ENCODE measurements at places on chromosomes 16 and 17. TPM values are rescaled to one million over a fixed set of nuclear protein-coding genes. Genes with fewer than 3 reads are reported as not detected.

The SRCIN1 gene
- total RNA-seq: 2.3 TPM

The CSH2 gene
- not detected for total RNA-seq

The ACSM2A gene
- total RNA-seq: not detected

The TMC7 gene
- total RNA-seq: 0.67 TPM

The ZG16 gene
- total RNA-seq: not detected

The SLC5A10 gene
- not detected for total RNA-seq

The HOXB2 gene
- 2.7 TPM for total RNA-seq

The MFAP4 gene
- 42.9 TPM for total RNA-seq

The CFAP97D1 gene
- not detected for total RNA-seq

The DPEP3 gene
- total RNA-seq: not detected

The TBX4 gene
- total RNA-seq: not detected

The ZNF688 gene
- 12.2 TPM for total RNA-seq

DNA sequence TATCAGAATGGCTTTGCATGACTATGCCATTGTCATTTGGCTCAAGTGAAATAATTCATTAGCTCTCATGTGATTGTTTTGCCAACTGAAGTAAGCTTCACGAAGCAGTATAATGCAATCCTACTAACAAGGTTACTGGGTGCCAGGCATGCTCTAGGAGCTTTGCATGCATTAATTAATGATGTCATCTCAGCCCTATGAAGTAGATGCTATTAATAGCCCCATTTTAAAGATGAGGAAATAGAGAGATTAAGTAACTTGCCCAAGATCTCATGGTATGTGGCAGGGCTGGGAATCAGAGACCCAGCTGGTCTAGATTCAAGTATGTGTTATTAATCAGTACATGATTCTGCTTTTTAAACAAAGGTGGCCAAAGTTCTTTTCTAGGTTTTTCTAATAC is 14.1 kb downstream of the KRT39 start:
- no peak for DNase-seq

GRCh38 chr16:57883953-57884654 is 81.8 kb upstream of the KIFC3 start:
- no peak for DNase-seq

DNA sequence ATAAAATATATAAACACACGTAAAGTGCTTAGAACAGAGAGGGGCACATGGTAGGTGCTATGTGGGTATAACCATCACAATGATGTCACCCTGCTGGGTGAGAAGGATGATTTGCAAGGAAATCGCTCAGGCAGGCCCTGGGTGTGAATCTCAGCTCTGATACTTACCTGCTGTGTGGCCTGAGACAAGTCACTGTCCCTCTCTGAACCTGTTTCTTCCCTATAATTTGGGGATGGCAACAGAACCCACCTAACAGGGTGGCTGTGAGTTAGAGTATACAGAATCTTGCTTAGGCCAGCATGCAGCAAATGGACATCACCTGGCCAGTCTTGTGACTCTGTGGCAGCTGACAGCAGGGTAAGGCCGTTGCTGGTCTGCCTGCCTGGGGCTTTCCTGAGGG is 36.6 kb upstream of the ALKBH5 start:
- DNase-seq: no peak

GRCh38 chr16:70570967-70571570 is 47.5 kb downstream of the SF3B3 start:
- DNase-seq: no peak

DNA sequence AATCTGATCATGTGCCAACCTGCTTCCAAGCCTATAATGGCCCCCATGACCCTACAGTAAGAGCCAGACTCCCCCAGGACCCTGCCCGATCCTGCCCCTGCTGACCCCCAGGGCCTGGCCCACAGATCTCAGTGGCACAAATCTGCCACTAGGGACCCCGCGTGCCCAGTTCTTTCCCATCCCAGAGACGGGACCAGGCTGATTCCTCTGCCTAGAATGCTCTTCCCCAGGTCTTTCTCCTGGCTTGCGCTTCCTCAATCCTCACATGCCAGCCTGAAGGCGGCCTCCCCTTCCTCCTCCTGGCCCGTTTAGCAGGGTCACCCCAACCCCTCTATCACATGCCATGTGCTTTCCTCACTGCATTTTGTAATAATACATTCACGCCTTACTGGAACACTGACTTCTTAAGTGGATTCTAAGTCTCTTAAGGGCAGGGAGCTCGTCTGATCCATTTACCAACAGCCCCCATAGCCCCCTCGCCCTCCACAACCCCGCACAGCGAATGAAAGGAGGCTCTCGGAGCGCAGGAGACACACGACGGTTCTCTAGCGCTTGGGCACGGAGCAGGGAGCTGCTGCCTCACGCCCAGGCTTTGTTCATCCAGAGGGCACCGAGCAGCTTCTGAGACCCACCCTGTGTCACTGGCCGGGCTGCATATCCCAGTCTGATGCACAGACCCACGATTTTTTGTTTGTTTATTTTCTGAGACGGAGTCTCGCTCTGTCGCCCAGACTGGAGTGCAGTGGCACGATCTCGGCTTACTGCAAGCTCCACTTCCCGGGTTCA is 1.2 kb downstream of the TRIM65 start:
- DNase-seq: no peak

GRCh38 chr16:82675300-82675699 is 48.5 kb downstream of the CDH13 start:
- DNase-seq: no peak

DNA sequence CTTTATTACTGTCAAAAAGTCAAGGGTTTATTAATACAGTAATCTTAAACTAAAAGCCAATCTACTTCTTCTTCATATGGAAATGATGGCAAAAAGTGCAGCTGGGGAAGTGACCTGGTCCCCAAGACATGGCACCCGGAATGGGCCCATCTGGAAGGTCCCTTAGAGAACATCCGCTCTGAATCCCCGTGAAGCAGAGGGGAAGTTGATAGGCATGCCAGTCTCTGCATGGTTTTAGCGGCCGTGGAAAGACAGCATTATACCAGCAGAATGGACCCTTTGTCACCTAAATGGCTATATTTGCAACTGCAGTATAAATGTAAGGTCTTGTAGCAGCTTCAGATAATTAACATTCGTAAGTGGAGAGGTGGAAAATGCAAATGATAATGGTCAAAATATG is 32.4 kb downstream of the COTL1 start:
- no peak for DNase-seq

DNA sequence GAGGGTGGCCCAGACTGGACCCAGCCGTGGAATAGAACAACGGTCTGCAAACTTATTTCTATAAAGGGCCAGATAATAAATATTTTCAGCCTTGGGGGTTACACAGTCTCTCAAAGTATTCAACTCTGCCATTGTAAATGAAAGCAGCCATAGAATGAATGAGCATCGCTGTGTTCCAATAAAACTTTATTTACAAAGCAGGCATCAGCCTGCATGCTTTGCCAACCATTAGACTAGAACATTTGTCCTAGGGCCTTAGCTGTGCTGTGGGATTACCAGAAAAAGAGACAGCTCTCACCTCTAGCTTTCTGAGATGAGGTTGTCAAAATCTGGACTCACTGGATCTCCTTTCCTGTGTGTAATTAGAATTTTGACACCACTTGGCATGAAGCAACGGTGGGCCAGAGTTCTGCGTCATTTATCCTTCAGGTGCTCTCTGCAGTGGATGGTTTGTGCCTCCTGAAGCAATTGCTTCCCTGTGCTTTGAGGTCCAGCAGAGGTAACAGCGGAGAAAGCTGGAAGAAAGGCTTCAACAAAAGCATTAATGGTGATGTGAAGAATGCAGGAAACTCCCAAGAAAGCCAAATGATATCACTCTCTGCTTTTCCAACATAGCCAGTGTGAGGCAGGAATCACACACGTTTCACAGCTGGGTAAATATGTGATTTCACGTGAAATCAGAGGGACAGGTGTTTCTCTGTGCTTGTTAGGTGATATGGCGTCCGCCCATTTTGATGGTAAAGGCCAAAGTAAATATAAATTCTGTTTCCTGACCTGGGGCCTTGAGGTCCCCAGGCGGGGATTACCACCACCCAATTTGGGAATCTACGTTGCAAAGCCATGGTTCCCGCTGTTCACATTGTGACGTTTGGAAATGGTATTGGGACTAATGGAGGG is 148.4 kb downstream of the PITPNC1 start:
- no peak for DNase-seq

DNA sequence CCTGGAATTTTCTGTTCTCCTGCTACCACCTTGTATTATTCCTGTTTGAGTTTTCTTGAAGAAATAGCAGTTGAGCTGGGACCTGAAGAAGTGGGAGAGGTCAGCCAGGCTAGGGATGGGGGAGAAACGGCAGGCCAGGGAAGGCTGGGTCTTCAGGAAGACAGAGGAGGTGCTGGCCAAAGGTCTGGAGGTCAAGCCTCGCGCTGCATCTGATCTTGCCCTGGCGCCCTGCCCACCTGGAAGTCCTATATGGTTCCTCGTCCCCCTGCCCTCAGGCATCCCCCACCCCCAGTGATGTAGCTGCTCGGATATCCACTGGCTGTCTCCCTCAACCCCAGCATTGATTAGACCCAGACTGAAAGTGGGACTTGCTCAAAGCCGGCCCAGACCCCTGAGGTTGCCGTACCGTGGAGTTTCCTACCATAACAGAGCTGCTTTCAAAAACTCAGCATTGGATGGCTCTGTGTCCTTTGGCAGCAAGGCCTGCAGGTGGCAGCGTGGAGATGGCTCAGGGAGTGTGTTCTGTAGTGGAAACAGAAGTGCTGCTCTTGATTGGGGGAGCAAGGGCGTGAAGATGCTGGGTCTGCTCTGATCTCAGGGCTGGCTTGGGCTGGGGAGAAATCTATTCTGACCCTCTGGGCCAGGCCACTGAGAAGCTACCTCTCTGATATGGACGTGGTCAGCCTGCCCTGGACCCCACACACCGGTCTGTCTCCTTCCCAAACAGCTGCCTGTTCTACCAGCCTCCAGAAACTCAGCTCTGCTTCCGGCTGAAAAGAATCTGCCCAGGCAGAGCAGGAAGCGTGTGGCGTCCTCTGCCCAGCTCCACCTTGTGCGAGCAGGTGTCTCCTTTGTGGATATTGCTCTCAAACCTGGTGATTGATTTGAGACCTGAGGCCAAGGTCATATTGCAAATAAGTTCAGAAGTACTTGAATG is 107.0 kb upstream of the CACNG5 start:
- peak; percentile 65 for DNase-seq

DNA sequence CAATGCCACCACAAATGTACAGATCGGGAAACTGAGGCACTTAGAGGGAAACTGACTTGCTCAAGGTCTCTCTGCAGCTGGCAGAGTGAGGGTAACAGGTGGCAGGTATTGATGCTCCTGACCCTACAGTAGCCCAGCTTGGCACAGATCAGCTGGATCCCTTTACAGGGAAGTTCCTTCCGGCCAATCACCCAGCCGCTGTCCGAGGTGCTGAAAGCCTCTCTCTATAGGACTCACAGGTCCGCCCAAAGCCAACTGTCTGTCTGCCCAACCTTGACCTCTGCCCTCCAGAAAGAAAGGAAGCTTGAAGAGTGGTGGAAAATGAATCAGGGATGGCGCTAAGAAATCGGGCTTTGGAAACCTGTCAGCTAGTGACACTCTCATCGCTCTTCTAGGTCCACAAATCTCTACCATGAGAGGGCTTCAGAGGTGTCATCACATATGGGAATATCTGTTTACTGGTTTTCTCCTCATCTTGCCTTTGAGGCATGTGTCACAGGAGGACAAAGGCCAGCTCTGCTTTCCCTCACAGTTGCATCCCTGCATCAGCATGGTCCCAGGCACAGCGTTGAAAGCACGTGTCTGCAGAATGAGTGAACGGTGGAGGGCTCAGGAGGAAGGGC is 246.2 kb downstream of the KATNIP start:
- DNase-seq: peak; percentile 70

DNA sequence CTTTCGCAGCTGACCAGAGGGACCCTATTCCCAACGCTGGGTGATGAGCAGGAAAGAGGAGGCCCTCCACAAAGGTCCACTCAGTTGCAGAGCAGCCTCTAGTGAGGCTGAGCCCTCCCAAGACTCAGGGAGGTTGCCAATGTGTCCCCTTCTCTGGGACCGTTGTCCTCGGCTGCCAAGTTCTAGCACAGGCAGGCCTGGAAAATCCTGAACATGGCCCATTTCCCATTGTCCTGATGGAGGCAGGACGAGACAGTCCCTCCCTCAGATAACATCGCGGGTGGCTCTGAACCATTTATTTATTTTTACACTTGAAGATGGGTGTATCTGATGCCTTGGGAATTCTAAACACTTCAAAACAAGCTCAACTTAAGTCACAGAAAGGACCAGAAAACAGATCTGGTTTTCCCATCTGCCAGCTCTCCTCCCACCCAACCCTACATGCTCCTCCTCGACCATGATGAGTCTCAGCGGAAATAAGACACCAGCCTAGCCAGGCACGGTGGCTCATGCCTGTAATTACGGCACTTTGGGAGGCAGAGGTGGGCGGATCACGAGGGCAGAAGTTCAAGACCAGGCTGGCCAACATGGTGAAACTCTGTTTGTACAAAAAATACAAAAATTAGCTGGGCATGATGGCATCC is 12.8 kb downstream of the CDIP1 start:
- DNase-seq: no peak

- DNase-seq: no peak
Observed at GRCh38 chr17:2634361-2634960, 41.0 kb downstream of the PAFAH1B1 start.

DNA sequence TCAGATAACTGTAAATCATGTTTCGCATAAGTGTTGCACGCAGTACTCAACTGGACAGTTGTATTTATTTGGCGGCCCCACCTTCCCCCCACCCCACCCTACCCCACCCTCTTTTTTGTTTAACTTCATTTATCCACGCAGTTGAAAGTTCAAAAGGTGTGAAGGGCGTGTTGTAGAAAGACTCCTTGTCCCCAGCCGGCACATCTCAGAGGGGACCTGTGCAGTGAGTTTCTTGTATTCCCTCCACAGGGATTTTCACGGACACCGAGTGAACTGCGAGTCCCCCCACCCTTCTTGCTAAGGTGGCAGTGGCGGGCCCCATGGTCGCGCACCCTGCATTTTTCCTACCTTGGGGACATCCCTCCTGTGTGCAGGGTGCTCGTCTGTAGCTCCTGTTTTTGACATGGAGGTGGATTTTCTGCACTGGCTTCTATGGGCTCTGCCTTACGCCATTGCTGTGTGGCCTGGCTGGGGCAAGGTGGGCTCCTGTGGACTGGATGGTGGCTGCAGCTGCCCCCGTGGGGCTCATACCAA is 36.2 kb downstream of the ADCY7 start:
- peak; percentile 22 for DNase-seq

DNA sequence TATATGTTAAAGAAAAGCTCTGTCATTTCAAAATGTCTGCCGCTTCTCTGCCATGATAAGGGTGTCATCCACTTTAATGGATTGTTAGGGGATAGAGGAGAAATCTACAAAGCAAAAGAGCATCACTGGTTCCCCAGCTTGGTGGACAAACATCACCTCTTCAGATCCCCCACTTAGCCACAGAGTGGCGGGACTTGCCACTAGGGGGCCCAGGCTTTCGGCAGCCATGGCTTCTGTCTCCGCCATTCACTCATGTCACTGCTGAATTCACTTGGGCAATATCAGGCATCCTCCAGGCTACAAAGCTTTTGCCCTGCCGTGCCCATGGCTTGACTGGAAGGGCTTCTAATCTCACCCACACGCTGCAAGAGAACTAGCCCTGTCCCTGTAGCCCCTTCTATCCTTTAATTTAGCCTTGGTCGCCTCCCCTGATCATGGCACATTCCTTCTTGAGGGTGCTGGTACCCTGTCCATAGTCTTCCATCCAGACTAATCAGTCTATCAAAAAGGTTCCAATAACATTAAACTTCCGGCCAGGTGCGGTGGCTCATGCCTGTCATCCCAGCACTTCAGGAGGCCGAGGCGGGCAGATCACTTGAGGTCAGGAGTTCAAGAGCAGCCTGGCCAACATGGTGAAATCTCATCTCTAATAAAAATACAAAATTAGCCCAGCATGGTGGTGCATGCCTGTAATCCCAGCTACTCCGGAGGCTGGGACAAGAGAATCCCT is 34.7 kb downstream of the SBK1 start:
- DNase-seq: peak; percentile 64

GRCh38 chr16:84941921-84942320 is 69.4 kb downstream of the ZDHHC7 start:
- DNase-seq: no peak
